ENCODE measurements at places on chromosomes 1 and 21.
A peak's percentile ranks its signal among the peaks of the same experiment; 100 is the strongest.

DNA sequence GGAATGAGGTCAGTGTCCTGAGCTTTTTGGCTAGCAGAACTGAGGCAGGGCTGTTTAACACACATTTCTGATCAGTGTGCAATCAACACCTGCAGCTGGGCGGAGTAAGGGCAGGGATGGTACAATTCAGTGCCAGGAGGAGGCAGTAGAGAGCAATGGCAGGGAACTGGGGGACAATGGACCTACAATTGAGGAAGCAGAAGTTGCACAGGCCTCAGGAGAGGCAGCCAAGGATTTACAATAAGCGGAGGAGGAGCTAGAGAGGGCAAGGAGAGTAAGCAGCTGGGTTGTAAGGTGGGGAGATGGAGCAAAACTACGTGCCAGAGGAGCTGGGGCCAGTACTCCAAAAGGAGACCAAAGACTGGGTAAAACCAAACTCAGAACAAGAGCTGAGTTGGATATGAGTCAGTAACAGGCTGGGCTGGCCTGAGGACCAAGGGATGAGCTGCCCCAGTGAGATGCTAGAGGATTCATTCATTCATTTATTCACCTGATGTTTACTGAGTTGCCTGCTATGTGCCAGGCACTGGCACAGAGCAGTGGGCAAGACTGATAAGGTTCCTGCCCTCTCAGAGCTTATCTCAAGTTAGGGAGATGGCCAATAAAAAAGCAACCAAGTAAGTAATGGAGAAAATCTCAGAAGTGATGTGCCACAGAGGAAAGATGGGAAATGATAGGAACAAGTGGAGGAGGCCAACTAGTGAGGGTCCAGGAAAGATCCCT, 10.4 kb upstream of the GALE start:
- peak; percentile 34 for DNase-seq

GRCh38 chr1:62500210-62500609, 63.4 kb downstream of the USP1 start:
- no peak for DNase-seq

GRCh38 chr1:156393095-156393494, 24.1 kb downstream of the RHBG start:
- no peak for DNase-seq

DNA sequence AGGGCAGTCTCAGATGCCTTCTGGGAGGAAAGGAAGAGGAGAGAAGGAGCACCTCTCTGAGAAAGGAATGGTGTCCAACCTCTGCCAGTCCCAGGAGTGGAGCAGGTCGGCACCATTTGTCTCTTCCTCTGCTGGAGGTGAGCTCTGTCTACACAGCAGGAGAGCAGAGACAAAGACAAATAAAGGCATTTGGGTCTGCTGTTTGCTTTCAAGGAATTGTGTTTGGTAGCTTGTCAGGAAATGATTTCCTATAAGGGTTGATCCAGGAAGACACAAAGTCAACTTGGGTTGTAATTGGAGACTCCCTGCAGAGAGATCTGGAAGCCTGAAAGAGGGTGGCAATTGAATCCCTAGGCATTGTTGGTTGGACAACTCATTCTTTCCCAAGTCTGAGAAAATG, 34.5 kb upstream of the PLXNA2 start:
- no peak for DNase-seq

DNA sequence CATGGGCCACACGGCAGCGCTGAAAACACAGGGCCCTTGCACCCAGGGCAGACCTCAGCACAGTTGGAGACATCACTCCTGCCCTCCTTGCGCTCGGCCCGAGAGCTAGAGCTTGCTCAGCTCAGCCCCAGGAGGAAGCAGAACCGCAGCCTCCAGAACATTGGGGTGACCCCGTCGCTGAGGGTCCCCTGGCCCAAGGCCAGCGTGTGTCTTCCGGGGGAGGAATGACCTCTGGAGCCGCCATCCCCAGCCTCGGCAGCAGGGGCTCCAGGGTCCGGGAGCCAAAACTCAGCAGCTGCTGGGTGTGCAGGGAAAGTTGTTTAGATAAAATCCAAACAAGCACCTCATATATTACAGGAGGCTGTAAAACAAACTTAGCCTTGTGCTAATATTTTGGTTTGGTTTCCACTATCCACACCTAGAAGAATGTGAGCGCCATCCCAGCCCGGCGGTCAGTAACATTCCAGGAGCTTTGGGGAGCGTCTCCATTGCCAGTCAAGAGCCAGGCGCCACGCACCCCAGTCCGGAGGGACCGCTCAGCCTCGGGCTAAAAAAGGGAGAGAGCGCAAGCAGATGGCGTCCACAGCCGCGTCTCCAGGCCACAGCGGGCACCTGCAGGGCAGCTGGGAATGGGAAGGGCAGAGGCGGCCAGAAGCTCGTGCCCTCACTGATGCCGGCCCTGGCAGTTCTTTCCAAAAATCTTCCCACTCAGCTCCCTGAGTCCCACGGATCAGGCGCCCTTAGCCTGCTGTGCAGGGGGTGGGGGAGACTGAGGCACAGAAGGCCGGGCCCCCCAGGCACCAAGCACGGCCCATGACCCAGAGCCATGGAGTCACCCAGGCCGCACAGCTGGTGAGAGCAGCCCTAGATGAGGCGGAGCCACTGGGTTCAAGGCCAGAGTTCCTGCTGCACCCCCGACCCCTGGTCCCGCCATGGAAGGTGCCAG, 52.0 kb downstream of the SLX9 start:
- DNase-seq = no peak

GRCh38 chr1:156026588-156026987, 5.8 kb upstream of the SSR2 start:
- no peak for DNase-seq

GRCh38 chr1:147496571-147497210, 44.6 kb upstream of the BCL9 start:
- no peak for DNase-seq

DNA sequence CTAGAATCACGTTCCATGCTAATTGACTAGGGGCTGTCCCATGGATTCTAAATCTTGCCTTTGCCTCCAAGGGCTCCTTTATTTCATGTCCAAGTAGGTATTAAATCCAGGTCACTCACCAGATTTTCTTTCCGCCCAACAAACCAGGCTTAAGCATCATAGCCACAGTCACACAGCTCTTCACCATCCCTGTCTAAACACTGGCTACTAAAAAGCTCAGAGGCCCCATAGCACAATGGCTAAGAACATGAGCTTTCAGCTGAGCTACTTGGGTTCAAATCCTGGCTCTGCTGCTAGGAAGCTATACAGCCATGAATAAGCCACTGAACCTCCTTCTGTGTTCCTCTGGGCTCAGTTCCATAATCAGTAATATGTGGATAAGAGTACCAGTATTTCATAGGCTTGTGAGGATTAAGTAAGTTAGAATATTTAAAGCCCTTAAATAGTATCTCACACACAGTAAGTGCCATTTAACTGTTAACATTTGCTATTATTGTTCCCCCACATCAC, 277.2 kb upstream of the GJB5 start:
- DNase-seq = no peak

DNA sequence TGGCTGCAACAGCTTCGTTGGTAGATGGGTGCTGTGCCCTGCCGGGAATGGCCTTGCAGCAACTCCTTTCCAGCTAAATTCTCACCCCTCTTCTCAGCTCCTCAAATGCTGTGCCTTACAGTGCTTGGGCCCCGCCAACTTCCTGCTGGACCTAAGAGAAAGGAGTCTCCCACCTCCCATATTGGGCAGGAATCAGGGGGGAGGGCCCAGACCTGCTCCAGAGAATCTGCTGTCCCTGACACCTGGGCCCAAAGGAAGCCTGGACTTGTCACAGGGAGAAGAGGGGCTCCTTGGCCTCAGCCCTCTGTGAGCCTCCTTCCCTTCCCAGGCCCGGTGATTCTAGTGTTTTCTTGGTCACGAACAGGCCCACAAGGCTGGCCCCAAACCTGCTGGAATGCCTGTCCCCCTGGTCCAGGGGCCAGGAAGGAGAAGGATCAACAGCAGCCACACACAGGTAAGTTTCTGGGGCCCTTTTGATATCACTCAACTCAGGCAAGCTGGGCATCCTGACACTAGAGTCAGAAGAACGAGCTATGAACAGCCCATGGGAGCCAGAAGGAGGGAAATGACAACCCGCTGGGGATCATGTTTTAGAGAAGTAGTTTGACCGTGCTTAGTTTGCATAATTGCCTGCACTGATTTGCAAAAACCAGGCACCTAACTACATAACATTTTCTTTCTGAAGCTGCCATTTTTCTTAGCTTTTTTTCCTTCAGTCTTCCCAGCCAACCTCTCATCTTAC, 86.2 kb downstream of the CD247 start:
- DNase-seq = no peak

DNA sequence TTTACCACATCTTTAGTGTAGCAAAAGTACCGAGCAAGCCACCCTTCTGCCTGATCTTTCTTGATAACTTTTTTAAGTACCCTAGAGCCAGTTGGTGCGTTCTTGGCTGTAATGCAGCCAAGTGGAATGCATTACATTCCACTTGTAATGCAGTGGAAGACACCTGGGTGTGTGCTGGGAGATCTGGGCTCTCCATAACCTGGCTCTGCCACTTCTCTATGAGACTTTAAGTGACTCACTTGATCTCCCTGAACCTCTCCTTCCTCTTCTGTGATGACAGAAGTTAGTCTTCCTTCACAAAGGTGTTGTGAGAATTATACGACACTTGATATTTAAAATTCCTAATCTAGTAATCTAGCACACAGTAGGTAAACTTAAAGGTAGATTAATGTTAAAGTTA, 35.3 kb upstream of the NFIA start:
- no peak for DNase-seq

DNA sequence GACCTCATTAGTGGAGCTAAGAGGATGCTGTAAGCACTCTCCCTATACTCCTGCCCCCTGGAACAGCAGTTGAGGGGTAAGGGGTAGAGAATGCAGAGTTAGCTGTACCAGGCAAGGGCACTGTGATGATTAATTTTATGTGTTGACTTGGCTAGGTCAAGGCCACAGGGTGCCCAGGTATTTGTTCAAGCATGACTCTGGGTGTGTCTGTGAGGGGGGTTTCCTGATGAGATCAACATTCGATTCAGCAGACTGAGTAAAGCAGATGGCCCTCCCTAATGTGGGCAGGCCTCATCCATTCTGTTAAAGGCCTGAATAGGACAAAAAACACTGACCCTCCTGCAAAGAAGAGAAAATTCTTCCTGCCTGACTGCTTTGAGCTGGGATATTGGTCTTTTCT, 110.8 kb downstream of the KCND3 start:
- no peak for DNase-seq

- DNase-seq = peak; percentile 86
Measured at GRCh38 chr1:234544087-234544579, 65.2 kb upstream of the TARBP1 start.

GRCh38 chr1:53600561-53600960, 138.4 kb downstream of the GLIS1 start:
- no peak for DNase-seq

- DNase-seq = no peak
Measured at GRCh38 chr1:15213341-15213821, 33.6 kb upstream of the FHAD1 start.

DNA sequence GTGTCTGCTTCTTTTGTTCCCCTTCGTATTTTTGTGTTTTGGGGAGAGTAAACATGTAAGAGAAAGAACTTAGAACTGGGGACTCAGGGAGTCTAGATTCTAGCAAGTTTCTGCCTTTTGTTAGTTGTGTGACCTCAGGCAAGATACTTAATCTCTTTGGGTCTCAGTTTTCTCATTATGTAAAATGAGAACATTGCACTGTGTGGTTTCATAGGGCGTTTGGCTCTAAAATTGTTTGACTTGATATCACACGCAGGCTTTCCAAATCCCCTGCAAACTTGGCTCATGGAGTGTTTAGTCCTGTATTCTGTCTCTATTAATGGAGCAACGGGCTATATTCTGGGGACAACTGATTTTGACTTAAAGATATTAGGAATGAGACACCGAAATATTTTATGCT, 57.7 kb downstream of the NTNG1 start:
- no peak for DNase-seq

GRCh38 chr21:43933199-43933598, 68.2 kb downstream of the AGPAT3 start:
- no peak for DNase-seq

DNA sequence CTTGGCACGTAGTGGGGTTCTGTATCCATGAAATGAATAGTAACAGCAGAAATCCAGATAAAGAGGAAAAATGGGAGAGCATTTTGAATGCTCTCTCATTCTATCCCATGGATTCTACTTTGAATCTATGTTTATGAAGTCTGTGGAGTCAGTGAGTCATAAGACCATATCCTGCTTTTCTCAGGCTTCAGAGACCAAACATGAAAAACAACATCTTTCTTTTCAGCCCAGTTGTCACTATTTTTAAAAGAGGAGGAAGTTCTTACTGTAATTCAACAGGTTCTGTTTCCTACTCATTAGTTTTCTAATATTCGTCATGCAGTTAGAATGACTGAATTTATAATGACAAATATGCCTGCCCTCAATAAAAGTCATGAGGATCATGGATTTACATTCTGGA, 39.4 kb upstream of the CD55 start:
- DNase-seq = no peak

DNA sequence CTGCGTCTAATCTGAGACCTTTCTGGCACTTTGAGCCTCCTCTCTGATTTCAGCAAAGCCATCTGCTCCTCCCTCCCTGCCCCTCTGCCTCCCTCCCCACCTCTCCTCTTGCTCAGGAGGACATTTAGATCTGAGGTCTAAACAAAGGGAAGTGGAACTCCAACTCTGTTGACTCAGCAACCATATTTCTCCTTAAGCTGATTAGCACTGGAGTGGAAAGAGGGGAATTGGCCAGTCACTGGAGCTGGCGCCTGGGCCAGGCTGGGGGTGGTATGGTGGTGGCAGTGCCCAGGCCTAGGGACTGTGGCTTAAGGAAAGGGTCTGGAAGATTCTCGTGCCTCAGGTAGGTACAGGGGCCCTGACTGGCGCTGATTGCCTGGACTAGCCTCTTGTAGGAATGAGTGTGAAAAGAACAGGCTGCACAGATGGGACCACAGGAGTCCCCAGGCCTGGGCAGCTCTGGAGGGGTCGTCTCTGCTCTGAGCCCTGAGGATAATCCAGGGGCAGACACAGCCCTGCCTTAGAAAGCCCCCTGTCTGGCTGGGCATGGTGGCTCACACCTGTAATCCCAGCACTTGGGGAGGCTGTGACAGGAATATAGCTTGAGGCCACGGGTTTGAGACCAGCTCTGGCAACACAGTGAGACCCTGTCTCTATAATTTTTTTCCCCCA, 11.9 kb downstream of the SH2D2A start:
- peak; percentile 18 for DNase-seq

- no peak for DNase-seq
Measured at GRCh38 chr1:192810253-192810880, 1.5 kb downstream of the RGS2 start.

DNA sequence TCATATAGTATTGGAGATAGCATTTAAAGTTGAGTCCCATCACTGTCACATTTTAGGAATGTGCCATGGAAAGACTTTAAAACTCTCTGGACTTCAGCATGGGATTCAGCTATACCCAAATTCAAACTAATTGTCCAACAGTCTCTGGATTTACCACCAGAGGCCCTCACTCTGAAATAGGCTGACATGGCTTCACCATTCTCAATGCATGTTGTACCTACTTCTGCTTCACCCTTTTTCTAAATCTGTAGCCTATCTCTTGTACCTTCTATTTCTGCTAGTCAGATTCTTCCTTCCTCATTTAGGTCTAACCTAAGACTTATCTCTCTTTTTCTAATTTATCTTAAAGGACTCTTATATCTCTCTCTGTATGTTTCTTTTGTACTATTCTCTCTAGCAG, 512.7 kb upstream of the ZRANB2 start:
- DNase-seq = no peak

All from head of caudate nucleus (tissue), 42 donors.